ENCODE measurements at places on chromosomes 2 and 18. TPM values are rescaled to one million over a fixed set of nuclear protein-coding genes. Genes with fewer than 3 reads are reported as not detected.

DNA sequence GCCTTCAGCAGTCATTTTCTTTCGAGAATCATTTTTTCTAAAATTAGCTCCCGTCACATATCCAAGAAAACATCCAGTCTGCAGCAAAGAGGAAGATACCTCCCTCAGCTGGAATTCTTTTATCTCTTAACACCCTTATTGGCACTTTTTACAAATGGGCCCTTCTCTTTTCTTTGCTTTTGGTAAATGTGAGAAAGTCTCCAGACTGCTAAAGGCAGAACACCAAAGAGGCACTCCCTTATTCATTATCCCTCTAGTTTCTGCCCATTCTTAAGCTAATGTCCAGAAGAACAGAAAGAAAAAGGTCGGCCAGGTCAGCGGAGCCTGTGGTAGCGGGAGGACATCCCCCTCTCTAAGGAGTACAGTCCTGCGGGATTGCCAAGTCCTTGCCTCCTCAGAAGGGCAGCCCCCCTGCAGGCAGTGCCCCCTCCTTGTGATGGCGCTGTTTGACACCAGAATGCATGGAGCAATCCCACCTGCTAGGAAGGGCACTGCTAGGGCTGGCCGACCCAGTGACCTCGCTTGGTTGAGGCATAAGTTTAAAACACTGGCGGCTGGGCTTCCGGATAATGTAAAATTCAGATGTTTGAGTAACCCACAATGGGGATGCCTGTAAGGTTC, 34.0 kb downstream of the ST6GAL2 start:
- DNase-seq, result no peak
- H3K36me3 ChIP-seq, result no peaks in the 10 kb centered on the region
- no peaks in the 10 kb centered on the region for H3K4me1 ChIP-seq
- no peaks in the 10 kb centered on the region for H3K27me3 ChIP-seq

- DNase-seq, result no peak
- no peaks in the 10 kb centered on the region for H3K36me3 ChIP-seq
- H3K27me3 ChIP-seq, result peaks cover 3% of the 10 kb centered on the region
- H3K4me1 ChIP-seq, result peaks cover 3% of the 10 kb centered on the region
- no peak overlapping the region for H3K4me3 ChIP-seq
Observed at GRCh38 chr18:50839996-50840395, 20.2 kb upstream of the MRO start.

DNA sequence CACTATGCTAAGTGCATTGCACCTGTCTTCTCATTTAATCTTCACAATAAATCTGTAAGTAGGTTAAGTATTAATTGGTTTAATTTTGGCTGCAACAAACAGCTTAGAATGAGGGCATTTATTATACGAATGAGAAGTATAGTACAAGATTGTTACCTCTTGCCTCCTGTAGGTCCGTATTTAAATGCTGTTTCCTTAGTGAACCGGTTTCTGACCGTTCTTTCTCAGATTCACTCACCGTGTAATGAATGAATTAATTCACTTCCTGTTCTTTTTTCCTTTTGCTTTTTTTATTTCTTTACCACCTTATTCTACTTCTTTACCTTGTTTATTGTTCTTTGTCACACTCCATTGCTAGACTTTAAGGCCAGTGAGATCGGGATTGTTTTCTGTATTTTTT, 153.8 kb upstream of the RASGRP3 start:
- peaks cover 22% of the 10 kb centered on the region for H3K4me1 ChIP-seq
- H3K4me3 ChIP-seq, result no peak overlapping the region
- H3K27me3 ChIP-seq, result peaks cover 11% of the 10 kb centered on the region
- H3K36me3 ChIP-seq, result no peaks in the 10 kb centered on the region
- no peak for DNase-seq

DNA sequence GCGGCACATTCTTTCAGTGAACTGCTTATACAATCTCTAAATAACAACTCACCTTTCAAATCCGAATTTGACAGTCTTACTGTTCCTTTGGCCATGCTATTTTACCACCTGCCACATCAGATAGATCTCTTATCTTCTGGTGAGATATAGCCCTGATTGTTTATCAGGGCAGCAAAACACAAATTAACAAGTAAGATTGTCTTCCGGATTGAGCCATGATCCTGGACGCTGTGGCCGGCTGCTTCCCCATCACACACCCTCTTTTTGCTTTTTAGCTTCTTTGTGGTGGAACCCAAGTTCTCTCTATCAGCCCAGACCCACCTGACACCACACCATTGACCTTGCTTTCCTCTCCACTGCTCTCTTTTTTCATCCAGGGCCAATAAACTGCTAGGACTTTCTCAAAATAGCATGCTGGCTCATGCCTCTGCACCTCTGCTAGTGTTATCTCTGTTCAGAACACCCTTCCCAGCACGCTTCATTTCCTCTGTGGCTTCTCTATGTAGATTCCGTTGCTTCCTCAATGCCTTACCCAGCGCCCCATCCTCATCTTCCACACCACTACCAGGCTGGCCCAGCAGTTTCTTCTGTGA, 111.8 kb upstream of the CNTNAP5 start:
- H3K4me3 ChIP-seq, result no peak overlapping the region
- no peak overlapping the region for H3K27ac ChIP-seq
- DNase-seq, result no peak
- no peaks in the 10 kb centered on the region for H3K4me1 ChIP-seq
- H3K27me3 ChIP-seq, result no peaks in the 10 kb centered on the region

GRCh38 chr2:187136646-187137045, 287.7 kb upstream of the ZSWIM2 start:
- no peaks in the 10 kb centered on the region for H3K27me3 ChIP-seq
- H3K36me3 ChIP-seq, result no peaks in the 10 kb centered on the region
- no peaks in the 10 kb centered on the region for H3K4me1 ChIP-seq
- H3K27ac ChIP-seq, result no peak overlapping the region

- no peak overlapping the region for H3K27ac ChIP-seq
- no peak overlapping the region for H3K4me3 ChIP-seq
Observed at GRCh38 chr18:12106471-12106870, 12.8 kb downstream of the ANKRD62 start.

GRCh38 chr2:10253596-10254372, 48.9 kb upstream of the HPCAL1 start:
- H3K27me3 ChIP-seq, result no peaks in the 10 kb centered on the region
- H3K4me3 ChIP-seq, result no peak overlapping the region
- H3K27ac ChIP-seq, result no peak overlapping the region

DNA sequence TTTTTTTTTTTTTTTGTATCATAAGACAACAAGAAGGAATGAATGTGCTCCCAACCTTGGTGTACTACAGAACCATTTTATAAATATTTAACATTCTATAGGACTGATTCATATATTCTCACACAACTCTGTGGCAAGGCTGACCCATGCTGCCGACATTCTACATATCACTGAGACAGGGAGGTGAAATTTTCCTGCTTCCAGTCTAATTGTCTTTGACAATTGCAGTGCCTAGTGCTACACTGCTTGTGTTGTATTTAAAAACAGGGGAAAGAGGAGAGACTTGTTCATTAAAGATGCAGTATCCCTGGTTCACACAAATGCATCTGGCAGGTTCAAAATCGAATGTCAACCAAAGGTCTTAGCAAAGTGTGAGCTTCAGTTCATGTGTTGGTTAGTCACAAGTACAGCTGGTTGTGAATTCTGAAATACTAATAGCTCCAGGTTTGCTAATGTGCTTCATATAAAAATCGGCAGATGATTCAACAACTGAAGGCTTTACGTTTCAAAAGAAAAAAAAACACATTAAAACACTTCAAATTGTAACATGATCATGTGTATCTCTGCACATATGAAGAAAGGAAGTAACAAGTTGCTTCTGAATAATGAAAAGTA, 130.8 kb downstream of the FIGN start:
- no peaks in the 10 kb centered on the region for H3K36me3 ChIP-seq
- H3K4me3 ChIP-seq, result no peak overlapping the region
- DNase-seq, result no peak
- H3K27me3 ChIP-seq, result no peaks in the 10 kb centered on the region

DNA sequence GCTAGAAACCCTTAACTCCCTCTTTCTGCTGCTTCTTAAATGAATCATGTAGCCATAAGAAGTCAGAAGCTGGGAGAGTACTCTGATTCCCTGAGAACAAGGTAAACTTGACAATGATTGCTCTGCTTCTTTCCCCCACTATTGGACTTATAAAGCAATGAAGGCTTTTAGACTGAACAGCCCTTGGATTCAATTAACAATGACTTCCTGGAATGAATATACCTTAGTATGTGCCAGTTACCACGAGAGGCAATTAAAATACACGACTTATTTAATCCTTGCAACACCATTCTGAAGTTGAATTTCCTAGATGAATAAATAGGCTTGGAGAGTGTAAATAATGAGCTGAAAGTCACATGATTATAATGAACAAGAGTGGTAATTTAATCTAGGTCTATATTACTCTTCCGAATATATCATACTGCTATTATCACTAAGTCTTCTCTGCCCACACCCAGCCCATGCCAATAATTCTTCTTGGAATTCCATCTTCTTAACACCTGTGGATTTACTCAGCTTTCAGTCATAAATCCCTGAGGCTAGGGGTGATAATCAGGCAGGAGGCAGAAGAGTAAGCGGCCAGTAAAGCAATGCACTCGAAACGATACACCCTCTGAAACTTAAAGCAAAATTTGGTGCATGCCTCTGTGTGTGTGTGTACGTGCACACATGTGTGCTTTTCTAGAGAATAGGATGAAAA, 170.2 kb downstream of the ATAD2B start:
- no peaks in the 10 kb centered on the region for H3K27me3 ChIP-seq
- H3K27ac ChIP-seq, result no peak overlapping the region
- peaks cover 19% of the 10 kb centered on the region for H3K36me3 ChIP-seq
- DNase-seq, result no peak
- no peak overlapping the region for H3K4me3 ChIP-seq
- H3K4me1 ChIP-seq, result peaks cover 3% of the 10 kb centered on the region

DNA sequence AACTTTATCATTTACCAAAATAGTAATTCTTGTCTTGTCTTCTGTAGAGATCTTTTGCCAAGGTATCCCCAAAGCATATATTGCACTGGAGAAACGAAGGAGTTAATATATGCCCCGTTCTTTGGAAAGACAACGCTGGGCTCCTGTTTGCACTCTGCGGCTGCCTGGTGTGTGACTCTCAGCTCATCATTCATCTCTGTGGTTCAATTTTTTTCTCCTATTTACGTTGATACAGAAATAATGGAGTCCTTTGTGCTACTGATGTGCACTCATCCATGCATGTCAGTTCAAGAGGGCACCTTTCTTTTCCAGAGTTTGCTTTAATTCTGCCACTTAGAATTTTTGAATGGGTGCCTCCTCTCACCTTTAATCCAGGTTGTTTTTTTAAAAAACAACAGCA, 655.5 kb downstream of the DCDC2C start:
- no peak for DNase-seq
- H3K27ac ChIP-seq, result no peak overlapping the region
- no peak overlapping the region for H3K4me3 ChIP-seq
- no peaks in the 10 kb centered on the region for H3K4me1 ChIP-seq

DNA sequence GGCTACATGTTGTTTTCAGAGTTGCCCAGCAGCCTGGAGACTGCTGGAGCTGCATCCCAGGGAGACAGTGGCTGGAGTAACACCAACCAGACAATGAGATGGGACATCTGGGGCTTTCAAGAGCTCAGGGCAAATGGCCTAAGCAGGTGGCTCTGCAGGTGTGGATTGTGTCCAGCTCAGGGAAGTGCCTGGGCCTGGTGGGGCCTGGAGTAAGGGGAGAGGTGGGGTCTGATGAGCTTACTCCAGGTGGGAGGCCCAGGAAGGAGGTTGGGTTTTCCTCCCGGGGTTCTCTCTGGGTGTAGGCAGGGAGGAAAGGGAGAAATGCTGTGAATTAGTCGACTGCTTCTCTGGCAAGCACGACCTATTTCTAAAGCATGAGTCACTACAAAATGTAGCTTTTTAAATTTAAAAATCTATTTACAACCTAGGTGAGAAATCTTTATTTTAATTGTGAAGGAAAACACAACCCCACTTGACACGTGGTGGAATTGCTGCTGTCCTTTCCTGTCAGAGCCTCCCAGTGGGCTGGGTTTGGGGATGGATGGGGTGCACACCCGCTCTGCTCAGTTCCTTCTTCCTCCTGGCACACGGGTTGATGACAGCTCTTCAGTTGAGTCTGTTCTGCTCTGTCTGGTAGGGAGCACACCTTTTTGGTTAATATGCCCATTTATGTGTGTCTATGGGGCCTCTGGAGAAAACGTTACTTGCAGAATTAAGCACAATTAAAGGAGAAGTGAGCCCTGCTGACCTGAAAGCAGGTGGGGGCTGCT, 81.6 kb downstream of the SH3RF3 start:
- H3K36me3 ChIP-seq, result no peaks in the 10 kb centered on the region
- H3K4me1 ChIP-seq, result peaks cover 55% of the 10 kb centered on the region
- H3K27ac ChIP-seq, result no peak overlapping the region

Gene KHK
- total RNA-seq, result 6.7 TPM

Gene NEU4
- 0.54 TPM for total RNA-seq

Gene PLCD4
- total RNA-seq, result 0.49 TPM

Gene KLF7
- 9.8 TPM for total RNA-seq

Gene C2orf81
- 2.6 TPM for total RNA-seq

Gene SP140
- total RNA-seq, result 78.3 TPM

Gene GALNT3
- total RNA-seq, result 1.9 TPM

Gene SLC4A3
- total RNA-seq, result not detected

Gene PHLPP1
- total RNA-seq, result 8.6 TPM

Data from activated CD8-positive, alpha-beta T cell treated with anti-CD3 and anti-CD28 coated beads for 36 hours (primary cell).